ENCODE measurements at places on chromosomes 16 and 17.

- DNase-seq, result no peak
Measured at GRCh38 chr16:75566758-75567255, 628 bp downstream of the GABARAPL2 start.

GRCh38 chr16:72282362-72282761, 110.4 kb upstream of the PMFBP1 start:
- no peak for DNase-seq

DNA sequence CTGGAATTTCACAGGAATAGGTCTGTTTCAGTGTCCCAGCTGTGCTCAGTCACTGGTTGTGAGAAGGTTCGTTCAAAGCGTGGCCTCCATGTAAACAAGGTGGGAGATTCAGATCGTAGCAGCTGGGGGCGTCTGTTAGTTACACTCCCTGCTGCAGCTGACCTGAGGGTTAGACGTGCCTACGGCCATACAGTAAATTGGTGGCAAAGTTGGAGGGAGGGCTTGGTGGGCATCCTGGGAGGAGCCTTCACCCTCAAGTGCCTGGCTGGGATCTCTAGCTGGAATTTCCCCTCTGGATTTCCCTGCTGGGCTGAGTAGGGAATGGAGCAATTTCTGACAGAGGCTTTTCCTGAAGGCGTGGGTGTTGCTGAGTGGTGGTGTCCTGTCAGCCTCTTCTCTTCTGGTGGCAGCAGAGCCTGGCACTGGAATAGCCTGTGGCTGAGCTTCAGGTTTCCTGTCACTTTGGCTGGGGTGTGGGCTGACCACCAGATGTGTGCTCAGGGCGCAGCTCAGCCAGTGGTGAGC, 6.4 kb downstream of the FCSK start:
- DNase-seq, result no peak

DNA sequence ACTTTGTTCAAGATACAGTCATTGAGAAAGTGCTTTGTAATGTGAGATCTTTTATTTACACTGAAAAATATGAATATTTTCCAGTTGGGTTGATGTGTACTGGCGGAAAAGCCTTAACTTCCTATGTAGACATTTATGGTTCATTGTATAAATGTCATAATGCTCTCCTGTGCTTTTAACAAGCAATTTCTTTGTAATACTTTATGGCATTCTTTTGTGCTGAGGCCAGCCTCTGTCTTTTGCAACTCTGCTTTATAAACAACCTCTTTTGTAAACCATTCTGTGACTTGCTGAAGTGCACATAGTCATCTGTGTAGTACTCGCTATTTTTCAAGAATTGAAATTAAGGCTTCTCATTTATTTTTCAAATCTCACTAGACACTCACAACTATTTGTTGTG, 291.2 kb downstream of the CDH11 start:
- no peak for DNase-seq

GRCh38 chr17:280216-280615, 72.4 kb downstream of the RPH3AL start:
- no peak for DNase-seq

DNA sequence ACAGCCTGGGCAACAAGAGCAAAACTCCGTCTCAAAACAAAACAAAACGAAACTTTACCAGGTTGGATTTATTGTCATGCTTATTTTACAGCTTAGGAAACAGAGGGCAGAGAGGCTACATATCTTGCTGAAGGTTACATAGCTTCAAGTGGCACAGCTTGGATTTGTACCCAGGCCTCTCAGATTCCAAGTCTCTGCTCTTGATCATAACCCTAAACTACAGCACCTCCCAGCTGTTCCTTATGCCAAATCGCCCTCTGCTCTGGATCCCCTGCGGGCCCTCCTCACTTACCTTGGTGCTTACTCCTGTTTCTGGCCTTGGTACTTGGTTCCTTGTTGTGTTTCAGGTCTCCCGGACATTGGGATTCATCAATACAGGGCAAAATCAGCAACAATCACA, 11.7 kb upstream of the CUEDC1 start:
- DNase-seq, result no peak

- DNase-seq, result no peak
Measured at GRCh38 chr17:18968345-18968744, 16.4 kb downstream of the SLC5A10 start.

- DNase-seq, result no peak
Measured at GRCh38 chr16:72590151-72590937, 418.4 kb upstream of the PMFBP1 start.

DNA sequence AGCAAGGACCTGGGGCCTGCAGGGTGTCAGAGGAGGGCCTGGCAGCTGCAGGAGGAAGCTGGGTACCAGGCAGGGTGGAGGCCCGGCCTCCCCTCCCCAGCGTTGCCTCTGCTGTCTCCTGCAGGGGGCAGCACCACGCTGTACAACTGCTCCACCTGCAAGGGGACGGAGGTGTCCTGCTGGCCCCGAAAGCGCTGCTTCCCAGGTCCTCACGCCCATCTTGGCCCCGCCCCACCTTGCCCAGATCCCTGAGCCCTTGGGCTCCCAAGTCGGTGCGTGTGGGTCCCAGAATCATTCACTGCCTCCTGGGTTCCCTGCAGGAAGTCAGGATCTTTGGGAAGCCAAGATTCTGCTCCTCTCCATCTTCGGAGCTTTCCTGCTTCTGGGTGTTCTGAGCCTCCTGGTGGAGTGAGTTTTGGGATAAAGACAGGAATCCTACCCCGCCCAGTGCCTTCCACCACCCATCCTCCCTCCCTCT, 1.2 kb downstream of the TMEM95 start:
- DNase-seq, result peak; percentile 71

DNA sequence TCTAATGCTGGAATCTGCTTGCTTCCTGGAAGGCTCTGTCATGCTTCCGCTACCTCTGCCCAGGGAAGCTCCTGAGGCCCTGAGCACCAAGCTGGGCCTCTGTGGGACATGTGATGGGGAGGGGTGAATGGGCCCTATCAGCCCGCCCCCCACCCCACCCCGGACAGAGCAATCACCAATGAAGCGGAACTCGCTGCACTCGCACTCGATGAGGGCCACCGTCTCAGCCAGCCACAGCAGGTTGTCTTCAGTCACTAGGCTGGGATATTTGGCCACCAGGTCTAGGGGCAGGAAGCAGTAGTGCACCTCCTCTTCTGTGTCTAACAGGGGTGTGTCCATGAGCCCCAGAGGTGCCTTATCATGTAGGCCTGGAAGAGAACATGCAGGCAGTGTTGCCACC, 23.6 kb downstream of the KCTD19 start:
- DNase-seq, result no peak

- peak; percentile 78 for DNase-seq
Measured at GRCh38 chr17:37699285-37699973, 45.4 kb downstream of the HNF1B start.

Measured in T47D (cell line).